Fibroblast of skin of back (primary cell): ENCODE measurements at places on chromosomes 12 and 14.

- DNase-seq = peak; percentile 89
These were observed at the start of gene SPATA7 for GRCh38 chr14:88385212-88386101. Gene SPATA7 (plus strand): TSS chr14:88385657. CDS start chr14:88385819, 162 bp downstream.

DNA sequence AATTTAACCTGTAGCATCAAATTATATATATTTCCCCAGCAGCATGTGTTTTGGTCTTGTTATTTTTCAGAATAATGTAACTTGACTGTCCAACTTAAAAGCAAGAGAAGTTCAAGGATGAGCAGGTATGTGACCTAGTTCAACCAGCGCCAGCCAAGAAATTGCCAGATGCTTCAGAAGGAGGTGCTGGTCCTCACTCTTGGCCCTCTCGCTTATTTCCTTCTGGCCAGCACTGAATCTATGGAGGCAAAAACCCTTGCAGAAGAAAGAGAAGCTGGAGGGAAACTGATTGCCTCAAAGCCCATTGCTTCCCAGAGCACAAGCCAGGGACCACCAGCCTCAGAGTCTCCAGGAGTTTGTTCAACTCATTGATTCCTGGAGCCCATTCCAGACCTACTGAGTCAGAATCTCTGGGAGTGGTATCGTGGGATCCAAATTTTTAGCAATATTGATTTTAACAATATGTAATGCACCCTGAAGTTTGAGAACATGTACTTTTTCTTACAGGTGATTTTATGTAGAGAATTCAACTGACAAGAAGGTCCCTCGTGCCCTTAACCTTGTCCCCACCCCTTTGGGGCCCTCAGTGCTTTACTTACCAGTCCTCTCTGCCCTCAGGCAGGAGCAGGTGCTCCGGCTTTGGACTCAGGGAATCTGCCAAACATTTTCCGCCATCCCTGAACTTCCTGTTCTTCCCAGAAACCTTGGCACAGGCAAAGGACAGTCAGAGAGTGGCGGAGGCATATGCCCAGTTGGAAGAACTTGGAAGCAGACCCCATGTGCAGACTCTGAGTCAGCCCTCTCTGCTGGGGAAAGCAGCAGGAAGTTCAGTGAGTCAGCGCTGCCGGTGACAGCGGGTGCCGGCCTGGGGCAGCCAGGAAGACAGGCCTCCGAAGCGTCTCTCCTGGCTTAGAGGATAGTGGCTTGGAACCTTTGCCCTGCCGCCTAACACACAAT is 10.4 kb downstream of the BEST3 start:
- DNase-seq = peak; percentile 97

GRCh38 chr12:32420356-32420755 is 21.0 kb downstream of the FGD4 start:
- no peak for DNase-seq

DNA sequence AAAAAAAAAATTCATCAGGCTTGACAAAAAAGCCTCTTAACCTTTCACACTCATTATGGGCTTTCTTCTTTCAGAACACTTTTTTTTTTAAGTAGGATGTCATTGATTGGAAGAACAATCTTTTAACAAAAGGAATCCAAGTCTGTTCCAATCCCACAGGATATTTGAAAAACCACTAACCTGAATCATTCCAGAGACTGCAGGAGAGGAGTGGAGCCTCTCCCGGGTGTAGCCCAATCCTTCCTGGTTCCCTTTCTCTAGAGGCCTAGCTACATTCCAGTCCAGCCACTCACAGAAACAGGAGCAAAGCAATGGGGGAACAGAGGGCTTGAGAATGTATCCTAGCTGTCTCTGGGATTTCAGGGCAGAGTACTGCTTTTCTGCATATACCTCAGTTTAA is 4.3 kb downstream of the MFAP5 start:
- DNase-seq = peak; percentile 93

DNA sequence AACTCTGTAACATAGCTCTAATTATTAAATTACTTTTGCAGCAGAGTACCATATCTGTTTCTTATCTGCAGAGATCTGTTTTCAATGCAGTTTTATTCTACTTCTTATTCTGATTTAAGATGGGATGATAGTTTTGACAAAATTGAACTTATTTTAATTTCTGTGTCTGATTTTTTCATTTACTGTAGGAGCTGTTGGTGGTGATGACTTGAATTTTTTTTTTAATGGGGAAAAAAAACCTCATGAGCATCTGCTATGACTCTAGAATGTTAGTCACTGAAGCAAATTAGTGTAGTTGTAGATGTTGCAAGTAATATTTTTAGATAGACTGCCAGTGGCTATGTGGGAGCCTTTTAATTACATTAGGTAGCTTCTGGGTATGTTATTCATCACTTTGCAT is 23.4 kb downstream of the DNM1L start:
- DNase-seq = no peak

DNA sequence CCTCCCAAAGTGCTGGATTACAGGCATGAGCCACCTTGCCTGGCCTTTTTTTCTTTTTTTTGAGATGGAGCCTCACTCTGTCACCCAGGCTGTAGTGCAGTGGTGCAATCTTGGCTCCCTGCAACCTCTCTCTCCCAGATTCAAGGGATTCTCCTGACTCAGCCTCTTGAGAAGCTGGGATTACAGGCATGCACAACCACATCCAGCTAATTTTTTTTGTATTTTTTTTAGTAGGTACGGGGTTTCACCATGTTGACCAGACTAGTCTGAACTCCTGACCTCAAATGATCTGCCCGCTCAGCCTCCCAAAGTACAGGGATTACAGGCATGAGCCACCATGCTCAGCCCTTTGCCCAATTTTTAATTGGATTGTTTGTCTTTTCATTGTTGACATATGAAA is 58.0 kb downstream of the SINHCAF start:
- DNase-seq = no peak

GRCh38 chr14:37816743-37817295 is 221.4 kb downstream of the TTC6 start:
- DNase-seq = no peak

DNA sequence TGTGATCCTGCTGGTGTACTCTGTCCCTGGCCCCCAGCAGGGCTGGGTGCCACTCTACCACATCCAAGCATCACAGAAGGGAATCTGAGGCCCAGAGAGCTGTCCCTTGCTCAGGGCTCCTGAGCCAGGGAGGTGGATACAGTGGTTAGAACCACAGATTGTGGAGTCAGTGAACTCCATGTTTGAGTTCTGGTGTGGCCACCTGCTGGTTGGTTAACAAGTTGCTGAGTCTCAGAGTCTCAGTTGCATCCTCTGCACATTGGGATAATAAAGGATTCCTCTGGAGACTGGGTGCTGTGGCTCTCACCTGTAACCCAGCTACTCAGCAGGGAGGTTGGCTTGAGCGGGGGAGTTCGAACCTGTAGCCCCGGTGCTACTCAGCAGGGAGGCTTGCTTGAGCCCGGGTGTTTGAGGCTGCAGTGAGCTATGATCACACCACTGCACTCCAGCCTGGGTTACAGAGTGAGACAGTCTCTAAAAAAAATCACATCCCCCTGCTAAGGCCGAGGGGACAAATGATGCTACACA is 39.4 kb downstream of the MVK start:
- DNase-seq = peak; percentile 19

- no peak for DNase-seq
These were observed 114.0 kb downstream of the GALC start for GRCh38 chr14:87878959-87879358.

- peak; percentile 56 for DNase-seq
These were observed 8.8 kb downstream of the VPS37B start for GRCh38 chr12:122886851-122887818.

DNA sequence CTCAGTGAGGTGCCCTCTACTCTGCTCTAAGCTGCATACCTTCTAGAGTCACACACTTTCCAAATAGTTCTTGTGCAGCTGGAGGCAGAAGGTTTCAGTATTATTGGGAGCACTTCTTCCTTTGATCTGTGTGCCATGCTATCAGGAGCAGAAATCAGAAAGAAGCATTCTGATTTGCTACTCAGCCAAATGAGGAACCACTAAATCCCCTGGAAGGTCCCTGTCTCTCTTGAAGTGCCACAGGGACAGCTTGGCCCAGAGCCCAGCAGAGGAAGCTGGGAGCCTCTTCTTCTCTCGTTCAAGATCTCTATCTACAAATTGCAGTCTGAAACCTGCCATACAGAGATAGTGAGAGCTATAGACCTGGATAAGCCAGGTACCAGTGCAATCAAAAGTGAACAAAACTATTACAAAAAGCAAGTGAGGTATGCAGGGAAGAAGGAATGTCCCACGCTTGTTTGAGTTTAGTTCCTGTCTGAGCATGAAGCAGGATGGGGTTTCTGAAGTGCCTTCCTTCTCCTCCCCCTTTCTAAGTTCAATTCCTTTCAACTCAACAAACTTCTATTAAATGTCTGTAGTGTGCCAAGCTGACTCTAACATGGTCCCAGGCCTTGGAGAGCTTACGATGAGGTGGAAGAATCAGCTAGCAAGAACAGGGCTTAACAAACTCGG is 100.9 kb upstream of the PARP11 start:
- no peak for DNase-seq

- DNase-seq = no peak
These were observed 7.7 kb downstream of the ACVR1B start for GRCh38 chr12:51959211-51959610.

GRCh38 chr12:130970165-130970907 is 16.6 kb downstream of the ADGRD1 start:
- no peak for DNase-seq

DNA sequence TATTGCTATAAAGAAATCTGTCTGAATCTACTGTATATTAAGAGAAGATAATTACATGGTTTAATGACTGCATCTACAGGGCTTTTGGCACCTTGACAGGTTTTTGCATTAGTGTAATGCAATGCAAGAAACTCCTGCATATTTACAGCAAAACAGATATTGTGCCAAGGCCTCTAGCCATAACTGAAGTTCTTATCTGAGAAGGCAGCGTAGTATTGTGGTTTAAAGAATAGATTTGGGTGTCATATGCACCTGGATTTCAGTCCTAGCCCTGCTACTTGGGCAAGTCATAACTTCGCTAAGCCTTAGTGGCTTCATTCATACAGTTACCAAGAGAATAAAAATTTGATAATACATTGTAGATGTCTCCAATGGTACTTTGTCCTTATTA is 350.1 kb downstream of the CCDC91 start:
- no peak for DNase-seq
